ENCODE measurements at places on chromosomes 6 and 20.

DNA sequence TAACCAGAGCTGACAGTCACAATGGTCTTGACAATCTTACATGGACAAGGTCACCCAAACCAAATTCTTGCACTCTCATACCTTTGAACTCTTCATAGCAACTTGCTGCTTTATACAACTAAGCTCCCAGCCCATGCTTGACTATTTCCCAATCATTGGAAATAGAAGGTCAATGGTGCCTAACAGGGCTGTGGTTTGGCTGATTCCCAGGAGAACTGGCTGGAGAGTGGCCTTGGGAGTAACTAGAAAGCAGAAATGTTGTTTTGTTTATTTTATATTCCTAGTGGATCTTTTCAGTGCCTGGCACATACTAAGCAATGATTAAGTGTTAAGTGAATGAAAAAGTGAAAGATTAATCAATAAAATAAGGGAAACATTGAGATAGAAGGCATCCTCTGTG is 3.0 kb downstream of the SPINT4 start:
- H3K36me3 ChIP-seq, result no peaks in the 10 kb centered on the region
- no peaks in the 10 kb centered on the region for H3K27me3 ChIP-seq
- no peak for DNase-seq

GRCh38 chr6:37074053-37074827 is 68.8 kb downstream of the FGD2 start:
- DNase-seq, result no peak
- no peak overlapping the region for H3K4me3 ChIP-seq
- no peaks in the 10 kb centered on the region for H3K27me3 ChIP-seq
- no peaks in the 10 kb centered on the region for H3K36me3 ChIP-seq
- H3K27ac ChIP-seq, result no peak overlapping the region
- H3K4me1 ChIP-seq, result no peaks in the 10 kb centered on the region

DNA sequence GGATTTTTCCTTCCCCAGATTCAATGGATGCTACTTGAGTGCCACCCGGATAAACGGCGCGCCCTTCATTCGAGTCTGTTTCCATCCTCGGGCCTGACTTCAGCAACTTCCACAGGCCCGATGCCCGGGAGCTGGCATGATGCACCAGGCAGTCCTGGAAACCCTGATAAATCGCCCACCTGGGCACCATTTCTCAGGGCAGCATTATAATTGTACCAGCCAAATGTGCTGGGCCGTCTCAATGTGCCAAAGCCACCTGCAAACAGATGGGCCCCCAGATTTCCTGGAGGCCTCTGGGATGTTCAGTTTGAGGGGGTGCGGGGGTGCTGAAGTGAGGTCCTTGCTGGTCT is 65.8 kb downstream of the NOL4L start:
- H3K27me3 ChIP-seq, result no peaks in the 10 kb centered on the region
- no peak for DNase-seq

GRCh38 chr20:3494218-3494617 is 23.4 kb downstream of the ATRN start:
- DNase-seq, result no peak
- H3K27ac ChIP-seq, result no peak overlapping the region
- no peaks in the 10 kb centered on the region for H3K4me1 ChIP-seq
- H3K27me3 ChIP-seq, result no peaks in the 10 kb centered on the region
- no peaks in the 10 kb centered on the region for H3K36me3 ChIP-seq

GRCh38 chr6:156832669-156833068 is 55.5 kb downstream of the ARID1B start:
- no peak for DNase-seq
- H3K27me3 ChIP-seq, result no peaks in the 10 kb centered on the region
- H3K4me1 ChIP-seq, result peaks cover 5% of the 10 kb centered on the region
- H3K27ac ChIP-seq, result no peak overlapping the region
- H3K36me3 ChIP-seq, result no peaks in the 10 kb centered on the region

- no peak overlapping the region for H3K4me3 ChIP-seq
- no peak for DNase-seq
- H3K36me3 ChIP-seq, result no peaks in the 10 kb centered on the region
Observed at GRCh38 chr6:158978757-158979156, 21.2 kb downstream of the RSPH3 start.

- peak overlapping the region; percentile 88 for H3K27ac ChIP-seq
- no peaks in the 10 kb centered on the region for H3K27me3 ChIP-seq
- peak overlapping the region; percentile 66 for H3K4me3 ChIP-seq
- H3K4me1 ChIP-seq, result peaks cover 76% of the 10 kb centered on the region
Observed at GRCh38 chr20:41142245-41142644, 4.9 kb downstream of the PLCG1 start.

- no peaks in the 10 kb centered on the region for H3K4me1 ChIP-seq
- H3K4me3 ChIP-seq, result no peak overlapping the region
- no peaks in the 10 kb centered on the region for H3K27me3 ChIP-seq
- no peak overlapping the region for H3K27ac ChIP-seq
- no peaks in the 10 kb centered on the region for H3K36me3 ChIP-seq
Observed at GRCh38 chr6:33330736-33331135, 13.2 kb upstream of the ZBTB22 start.

GRCh38 chr20:20680991-20681508 is 31.4 kb downstream of the RALGAPA2 start:
- DNase-seq, result no peak
- no peak overlapping the region for H3K4me3 ChIP-seq
- peaks cover 10% of the 10 kb centered on the region for H3K36me3 ChIP-seq
- no peaks in the 10 kb centered on the region for H3K4me1 ChIP-seq
- H3K27ac ChIP-seq, result no peak overlapping the region

GRCh38 chr6:166620478-166621113 is 6.5 kb downstream of the RPS6KA2 start:
- no peaks in the 10 kb centered on the region for H3K27me3 ChIP-seq
- no peak overlapping the region for H3K4me3 ChIP-seq
- H3K4me1 ChIP-seq, result no peaks in the 10 kb centered on the region
- no peak overlapping the region for H3K27ac ChIP-seq
- DNase-seq, result no peak

DNA sequence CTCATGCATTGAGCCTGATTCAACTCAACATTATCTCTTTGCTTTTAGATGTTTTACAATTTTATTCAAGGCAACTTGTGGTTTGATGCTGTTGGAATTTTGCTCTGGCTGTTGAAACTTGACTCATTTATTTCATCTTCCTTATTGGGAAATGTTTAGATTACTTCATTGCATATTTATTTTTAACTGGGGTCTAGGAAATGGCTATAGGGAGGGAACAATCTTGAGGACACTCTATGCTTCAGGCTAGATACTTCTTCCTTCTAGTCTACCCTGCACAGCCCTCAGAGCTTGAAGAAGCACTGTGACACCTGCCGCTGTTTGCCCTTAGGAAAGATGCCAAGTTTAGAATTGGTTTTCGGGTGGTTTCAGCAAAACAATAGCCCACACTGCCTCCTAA is 183.4 kb downstream of the ADGRG6 start:
- no peaks in the 10 kb centered on the region for H3K4me1 ChIP-seq
- H3K27me3 ChIP-seq, result no peaks in the 10 kb centered on the region
- H3K27ac ChIP-seq, result no peak overlapping the region
- DNase-seq, result no peak
- H3K4me3 ChIP-seq, result no peak overlapping the region

DNA sequence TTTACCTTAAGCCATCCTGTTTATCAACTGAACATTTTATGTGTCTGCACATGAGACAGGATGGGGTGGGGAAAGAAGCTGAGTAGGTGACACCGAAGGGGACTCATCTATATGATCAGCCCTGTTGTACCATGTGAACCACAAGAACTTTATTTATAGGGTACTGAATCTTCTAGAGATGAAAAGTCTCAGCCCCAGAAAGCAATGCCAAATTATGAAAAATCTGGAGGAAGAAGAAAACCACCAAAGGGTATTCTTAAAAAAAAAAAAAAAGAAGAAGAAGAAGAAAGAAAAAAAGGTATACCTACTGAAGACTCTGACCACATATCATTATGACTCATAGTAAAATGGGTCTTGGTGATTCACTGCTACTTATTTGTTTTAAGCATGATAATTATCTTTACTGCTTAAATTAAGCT is 39.8 kb upstream of the HBS1L start:
- H3K27ac ChIP-seq, result peak overlapping the region; percentile 23
- H3K36me3 ChIP-seq, result no peaks in the 10 kb centered on the region
- H3K4me1 ChIP-seq, result peaks cover 7% of the 10 kb centered on the region

GRCh38 chr20:32113591-32114260 is 4.2 kb downstream of the TM9SF4 start:
- no peak overlapping the region for H3K27ac ChIP-seq
- DNase-seq, result no peak
- peaks cover 15% of the 10 kb centered on the region for H3K4me1 ChIP-seq
- H3K4me3 ChIP-seq, result no peak overlapping the region
- H3K27me3 ChIP-seq, result no peaks in the 10 kb centered on the region
- H3K36me3 ChIP-seq, result no peaks in the 10 kb centered on the region

- H3K36me3 ChIP-seq, result no peaks in the 10 kb centered on the region
- H3K27ac ChIP-seq, result no peak overlapping the region
- H3K4me3 ChIP-seq, result no peak overlapping the region
- H3K4me1 ChIP-seq, result no peaks in the 10 kb centered on the region
Observed at GRCh38 chr6:82113231-82113630, 134.3 kb downstream of the IBTK start.

DNA sequence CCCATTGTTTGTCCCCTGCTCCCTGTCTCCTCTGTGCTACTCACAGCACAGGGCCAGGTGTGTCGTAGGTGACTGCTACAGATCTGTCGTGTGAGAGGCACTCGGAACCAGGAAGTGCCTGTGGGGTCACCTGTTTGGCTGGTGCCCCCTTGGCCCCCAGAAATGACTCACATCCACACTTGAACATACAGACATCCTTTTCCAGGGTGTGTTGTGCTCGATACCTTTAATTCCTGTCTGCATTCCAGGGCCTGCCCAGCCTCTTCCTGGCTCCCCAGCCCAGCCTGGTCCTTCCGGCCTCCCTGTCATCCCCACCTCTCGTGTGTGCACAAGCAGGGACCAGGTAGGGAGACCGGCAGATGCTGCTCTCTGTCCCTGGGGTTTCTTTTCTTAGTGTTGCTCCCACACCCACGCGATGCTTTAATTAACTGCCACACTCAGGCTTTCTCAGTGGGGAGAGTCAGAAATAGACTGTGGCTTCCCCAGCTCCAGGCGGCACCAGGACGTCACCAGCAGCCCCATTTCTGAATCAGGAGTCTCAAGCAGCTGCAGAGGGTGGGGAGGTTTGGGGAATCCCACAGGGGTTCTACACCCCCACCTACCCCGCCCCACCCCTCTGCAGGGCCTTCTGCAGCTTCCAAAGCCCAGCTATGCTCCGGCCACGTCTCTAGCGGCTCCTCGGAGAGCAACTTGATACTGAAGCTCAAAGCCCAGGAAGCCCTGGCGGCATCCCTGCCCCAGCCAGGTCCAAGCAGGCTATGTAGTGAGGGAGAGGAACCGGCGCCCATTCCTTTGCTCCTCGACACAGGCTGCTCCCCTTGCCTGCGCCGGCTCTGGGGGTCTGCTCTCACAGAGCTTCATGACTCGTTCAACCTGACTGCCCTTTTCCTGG is 102.2 kb downstream of the SYCP2 start:
- no peak for DNase-seq
- no peaks in the 10 kb centered on the region for H3K4me1 ChIP-seq
- no peak overlapping the region for H3K27ac ChIP-seq
- H3K36me3 ChIP-seq, result no peaks in the 10 kb centered on the region
- no peak overlapping the region for H3K4me3 ChIP-seq

DNA sequence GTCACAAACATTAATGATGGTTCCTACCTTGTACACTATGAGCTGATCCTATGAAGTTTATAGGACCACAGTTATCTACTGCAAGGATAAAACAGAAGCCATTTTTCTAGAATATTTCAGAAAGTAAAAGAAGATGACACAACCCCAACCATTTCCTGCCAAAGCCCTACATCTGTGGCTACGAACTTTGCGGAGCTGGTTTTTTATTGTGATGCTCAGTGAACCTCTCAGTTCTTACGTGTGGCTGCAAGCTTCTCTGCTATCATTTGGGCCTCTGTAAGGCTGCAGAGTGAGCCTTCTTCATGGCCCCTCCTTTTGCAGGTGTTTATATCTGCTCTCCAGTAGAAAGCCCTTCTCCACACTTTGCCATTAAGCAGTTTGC is 17.8 kb upstream of the TAGAP start:
- peaks cover 46% of the 10 kb centered on the region for H3K4me1 ChIP-seq
- DNase-seq, result peak; percentile 42
- H3K36me3 ChIP-seq, result no peaks in the 10 kb centered on the region
- no peaks in the 10 kb centered on the region for H3K27me3 ChIP-seq

GRCh38 chr6:64012351-64013001 is 376.9 kb downstream of the PHF3 start:
- no peak for DNase-seq
- no peaks in the 10 kb centered on the region for H3K4me1 ChIP-seq
- no peaks in the 10 kb centered on the region for H3K36me3 ChIP-seq

- DNase-seq, result no peak
- no peaks in the 10 kb centered on the region for H3K36me3 ChIP-seq
- peaks cover 34% of the 10 kb centered on the region for H3K4me1 ChIP-seq
Observed at GRCh38 chr6:113854531-113855499, 2.3 kb upstream of the MARCKS start.

DNA sequence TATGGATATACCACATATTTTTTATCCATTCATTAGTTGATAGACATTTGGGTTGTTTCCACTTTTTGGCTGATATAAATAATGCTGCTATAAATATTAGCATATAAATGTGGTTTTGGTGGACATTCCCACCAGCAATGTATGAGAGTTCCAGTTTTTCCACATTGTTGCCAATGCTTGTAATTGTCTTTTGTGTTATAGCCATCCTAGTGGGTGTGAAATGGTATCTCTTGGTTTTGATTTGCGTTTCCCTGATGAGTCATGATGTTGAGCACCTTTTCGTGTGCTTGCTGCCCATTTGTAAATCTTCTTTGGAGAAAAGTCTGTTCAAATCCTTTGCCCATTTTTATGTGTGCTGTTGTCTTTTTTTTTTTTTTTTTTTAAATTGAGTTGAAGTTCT is 54.4 kb downstream of the DHX35 start:
- DNase-seq, result no peak
- H3K4me1 ChIP-seq, result no peaks in the 10 kb centered on the region
- no peak overlapping the region for H3K4me3 ChIP-seq
- peaks cover 22% of the 10 kb centered on the region for H3K36me3 ChIP-seq

- no peaks in the 10 kb centered on the region for H3K4me1 ChIP-seq
- no peak for DNase-seq
- no peaks in the 10 kb centered on the region for H3K27me3 ChIP-seq
- no peak overlapping the region for H3K27ac ChIP-seq
- H3K4me3 ChIP-seq, result no peak overlapping the region
Observed at GRCh38 chr6:148263010-148263409, 79.6 kb upstream of the SASH1 start.

GRCh38 chr6:49856282-49856681 is 10.1 kb downstream of the CRISP1 start:
- DNase-seq, result no peak
- no peaks in the 10 kb centered on the region for H3K36me3 ChIP-seq
- no peak overlapping the region for H3K4me3 ChIP-seq
- no peaks in the 10 kb centered on the region for H3K27me3 ChIP-seq
- H3K27ac ChIP-seq, result no peak overlapping the region

DNA sequence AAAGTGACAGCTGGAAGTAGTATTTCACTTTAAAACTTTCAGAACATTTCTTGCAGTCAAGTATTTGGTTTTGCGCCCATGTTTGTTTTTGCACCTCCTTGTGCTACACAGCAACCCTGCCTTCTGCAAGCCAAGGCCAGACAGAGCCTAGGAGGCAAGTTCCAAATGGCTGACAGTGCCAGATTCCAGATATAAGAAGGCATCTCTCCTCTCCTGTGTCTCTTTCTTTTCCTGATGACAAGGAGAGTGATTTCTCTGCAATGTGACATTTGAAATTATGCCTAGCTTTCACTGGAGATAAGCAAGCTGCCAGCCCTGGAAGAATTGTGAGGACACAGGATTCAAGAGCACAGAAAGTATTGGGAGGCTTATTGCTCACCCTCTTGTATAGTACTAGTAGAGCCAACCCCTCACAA is 149.1 kb upstream of the TENT5A start:
- no peaks in the 10 kb centered on the region for H3K27me3 ChIP-seq
- H3K27ac ChIP-seq, result no peak overlapping the region
- H3K36me3 ChIP-seq, result no peaks in the 10 kb centered on the region
- DNase-seq, result no peak
